ENCODE measurements at places on chromosomes 3 and 15.

DNA sequence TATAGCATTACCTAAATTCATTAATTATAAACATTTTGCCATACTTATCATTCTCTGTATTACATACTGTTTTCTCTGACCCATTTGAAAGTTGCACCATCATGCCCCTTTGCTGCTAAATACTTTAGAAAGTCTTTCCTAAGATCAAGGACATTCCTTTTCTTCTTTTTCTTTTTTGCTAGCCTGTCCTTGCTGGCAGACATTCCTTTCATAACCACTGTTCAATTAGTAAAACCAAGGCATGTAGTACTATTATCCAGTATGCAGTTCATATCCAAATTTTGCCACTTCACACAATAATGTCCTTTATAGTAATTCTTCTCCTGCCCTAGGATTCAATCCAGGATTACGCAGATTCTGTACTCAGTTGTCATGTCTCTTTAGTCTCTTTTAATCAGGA lies 321.0 kb upstream of the C2CD4B start:
- no peak overlapping the region for H3K27ac ChIP-seq
- DNase-seq = no peak
- no peaks in the 10 kb centered on the region for H3K27me3 ChIP-seq
- H3K4me3 ChIP-seq = no peak overlapping the region

DNA sequence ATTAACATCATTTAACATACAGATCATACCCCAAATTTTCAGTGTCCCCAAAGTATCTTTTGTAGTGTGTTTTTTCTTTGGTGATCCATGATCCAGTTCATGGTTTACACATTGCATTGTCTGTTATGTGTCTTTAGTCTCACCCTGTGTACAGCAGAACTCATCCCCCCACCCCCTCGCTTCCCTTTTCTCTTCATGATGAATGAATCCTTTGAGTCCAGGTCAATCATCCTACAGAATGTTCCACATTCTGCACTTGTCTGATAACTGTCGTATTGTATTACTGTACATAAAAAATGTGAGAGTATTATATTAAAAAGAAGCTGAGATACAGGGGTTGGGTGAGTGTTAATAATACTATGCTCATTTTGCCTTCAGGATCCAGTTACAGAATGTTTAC lies 14.6 kb upstream of the NIT2 start:
- peaks cover 11% of the 10 kb centered on the region for H3K36me3 ChIP-seq
- H3K27me3 ChIP-seq = no peaks in the 10 kb centered on the region
- H3K4me1 ChIP-seq = peaks cover 4% of the 10 kb centered on the region

DNA sequence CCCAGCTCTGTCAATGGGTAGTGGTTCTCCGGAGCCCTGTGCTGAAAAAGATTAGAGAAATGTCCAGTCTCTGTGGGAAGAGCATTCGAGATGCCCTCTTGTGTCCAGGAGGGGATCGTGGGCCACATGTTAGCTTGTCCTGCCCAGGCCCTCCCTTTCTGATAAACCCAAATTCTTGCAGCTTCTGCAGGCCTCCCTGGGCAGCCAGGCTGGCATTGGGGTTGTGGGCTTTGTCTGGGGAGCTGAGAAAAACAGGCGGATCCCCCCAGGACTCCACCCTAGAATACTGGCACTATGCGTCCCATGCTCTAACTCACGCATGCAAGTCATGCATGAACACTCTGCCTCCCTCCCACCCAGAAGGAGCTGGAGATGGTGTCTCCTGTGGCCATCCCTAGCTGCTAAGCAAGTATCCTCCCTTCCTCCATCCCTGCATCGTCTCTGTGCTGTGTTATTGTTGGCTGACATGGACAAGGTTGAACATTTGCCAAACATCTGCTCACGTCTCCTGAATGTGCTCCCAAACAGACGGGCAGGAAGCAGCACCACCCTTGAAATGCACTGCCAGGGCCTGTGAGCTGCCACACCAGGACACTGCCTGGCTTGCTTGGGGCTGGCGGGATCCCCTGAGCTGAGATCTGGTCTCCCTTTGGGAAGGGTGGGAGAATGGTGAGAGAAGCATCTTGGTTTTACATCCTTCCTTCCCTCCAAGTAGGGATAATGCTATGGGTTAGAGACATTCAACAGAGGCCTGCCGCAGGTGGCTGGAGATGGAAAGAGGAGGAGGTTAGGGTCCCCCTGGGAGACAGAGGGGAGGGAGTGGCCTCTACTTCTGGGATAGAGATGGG lies 26.5 kb downstream of the CFAP161 start:
- H3K4me1 ChIP-seq = peaks cover 17% of the 10 kb centered on the region
- peaks cover 5% of the 10 kb centered on the region for H3K27me3 ChIP-seq
- no peak for DNase-seq
- no peak overlapping the region for H3K4me3 ChIP-seq

DNA sequence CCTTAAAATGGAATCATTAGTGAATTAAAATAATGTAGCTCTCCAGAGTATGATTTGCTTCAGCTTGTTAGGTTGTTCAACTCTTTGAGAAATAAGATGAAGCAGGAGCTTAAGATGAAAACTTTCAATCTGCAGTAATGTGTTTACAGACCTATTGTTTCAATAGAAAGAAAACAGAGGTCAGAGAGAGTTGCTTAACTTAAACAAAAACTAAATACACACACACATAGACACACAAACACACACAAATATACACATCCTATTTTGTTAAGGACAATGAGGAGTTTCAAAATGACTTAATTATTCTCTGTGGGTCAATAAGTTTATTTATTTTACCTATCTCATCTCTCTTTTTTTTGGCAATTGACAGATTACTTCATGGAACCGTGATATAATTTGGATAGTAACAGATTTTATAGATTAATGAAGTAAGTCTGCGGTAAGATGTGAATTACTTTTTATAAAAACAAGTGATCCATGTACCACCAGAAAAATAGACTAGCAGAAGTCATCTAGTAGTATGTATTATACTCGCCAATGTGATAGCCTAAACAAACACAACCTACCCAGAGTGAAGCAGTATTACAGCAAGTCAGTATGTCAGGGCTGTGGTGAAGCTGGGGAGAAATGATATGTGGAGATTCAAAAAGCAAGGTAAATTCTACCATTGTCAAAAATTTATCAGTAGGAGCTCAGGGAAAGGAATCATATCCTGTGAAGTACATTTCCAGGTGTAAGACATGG lies 76.7 kb upstream of the DCBLD2 start:
- H3K36me3 ChIP-seq = no peaks in the 10 kb centered on the region
- H3K27ac ChIP-seq = no peak overlapping the region
- H3K27me3 ChIP-seq = no peaks in the 10 kb centered on the region
- no peak for DNase-seq

GRCh38 chr3:168322941-168323340 lies 227.2 kb upstream of the GOLIM4 start:
- H3K27ac ChIP-seq = no peak overlapping the region
- no peaks in the 10 kb centered on the region for H3K36me3 ChIP-seq
- DNase-seq = no peak
- no peaks in the 10 kb centered on the region for H3K4me1 ChIP-seq
- no peaks in the 10 kb centered on the region for H3K27me3 ChIP-seq
